Germinal center (tissue), 1 donor: ENCODE measurements at places on chromosomes 6 and 20.

- DNase-seq: no peak
Observed at GRCh38 chr6:145798530-145798929, 16.1 kb downstream of the FBXO30 start.

DNA sequence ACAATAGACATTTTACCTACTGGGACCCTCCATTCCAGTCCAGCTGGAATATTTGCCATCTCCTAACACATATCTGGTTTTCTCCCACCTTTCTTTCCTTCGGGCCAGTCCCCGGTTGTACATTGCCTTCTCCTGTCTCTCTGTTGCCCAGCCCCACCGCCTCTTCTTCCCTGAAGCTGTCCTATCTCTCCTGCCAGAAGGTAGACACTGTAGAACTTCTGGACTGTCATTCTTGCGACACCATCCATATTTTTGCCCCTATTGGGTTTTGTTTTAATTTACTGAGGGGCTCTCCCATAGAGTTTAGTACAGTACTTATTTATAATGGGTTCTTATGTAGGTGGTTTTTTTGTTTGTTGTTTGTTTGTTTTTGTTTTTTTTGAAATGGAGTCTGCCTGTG, 4.9 kb downstream of the PTK7 start:
- DNase-seq: no peak

GRCh38 chr6:33993091-33993490, 152.8 kb downstream of the GRM4 start:
- DNase-seq: no peak

- no peak for DNase-seq
Observed at GRCh38 chr20:53332022-53332837, 261.4 kb downstream of the ZNF217 start.
